ENCODE measurements at places on chromosomes 13 and 19. TPM values are rescaled to one million over a fixed set of nuclear protein-coding genes. Genes with fewer than 3 reads are reported as not detected.

NKG7 gene
- total RNA-seq = not detected

CCL25 gene
- not detected for total RNA-seq

ZNF471 gene
- not detected for total RNA-seq

RXFP2 gene
- total RNA-seq = not detected

FCGBP gene
- 1.0 TPM for total RNA-seq

NPAS1 gene
- total RNA-seq = 1.5 TPM

DENND1C gene
- total RNA-seq = not detected

ADGRE1 gene
- total RNA-seq = not detected

GPR183 gene
- not detected for total RNA-seq

TGFBR3L gene
- total RNA-seq = 0.44 TPM

FFAR2 gene
- not detected for total RNA-seq

ZNF558 gene
- 40.6 TPM for total RNA-seq

FGF14 gene
- 0.75 TPM for total RNA-seq

CACNA1A gene
- 3.0 TPM for total RNA-seq

ZNF728 gene
- total RNA-seq = not detected

ZNF382 gene
- 24.7 TPM for total RNA-seq

LILRB5 gene
- not detected for total RNA-seq

DLL3 gene
- 17.9 TPM for total RNA-seq

MEDAG gene
- not detected for total RNA-seq

ZNF324 gene
- 17.5 TPM for total RNA-seq

Data from neural crest cell (in vitro differentiated cells).